ENCODE measurements at places on chromosomes 3 and 15. TPM values are rescaled to one million over a fixed set of nuclear protein-coding genes. Genes with fewer than 3 reads are reported as not detected.

CFAP91 gene
- 0.10 TPM for total RNA-seq

SI gene
- total RNA-seq: not detected

DNA sequence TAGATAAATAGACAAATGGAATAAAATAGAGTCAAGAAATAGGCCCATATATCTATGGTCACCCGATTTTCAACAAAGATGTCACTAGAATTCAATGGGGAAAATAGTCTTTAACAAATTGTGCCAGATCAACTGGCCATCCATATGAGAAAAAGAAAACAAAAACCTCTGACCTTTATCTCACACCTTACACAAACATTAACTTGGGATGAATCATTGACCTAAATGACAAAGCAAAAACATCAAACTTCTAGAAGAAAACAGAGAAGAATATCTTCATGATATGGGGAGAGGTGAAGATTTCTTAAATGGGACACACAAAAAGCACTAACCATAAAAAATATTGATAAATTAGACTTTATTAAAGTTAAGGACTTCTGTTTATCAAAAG is 31.9 kb downstream of the ITGA11 start:
- H3K4me1 ChIP-seq: no peaks in the 10 kb centered on the region
- DNase-seq: no peak
- H3K27me3 ChIP-seq: no peaks in the 10 kb centered on the region
- 0 out of 2 replicates have a peak, but pooled peaks cover 3% of the 10 kb centered on the region for H3K36me3 ChIP-seq

- H3K4me3 ChIP-seq: no peak overlapping the region
- H3K27me3 ChIP-seq: no peaks in the 10 kb centered on the region
- no peak for DNase-seq
- H3K27ac ChIP-seq: no peak overlapping the region
Observed at GRCh38 chr15:92095693-92096092, 242.2 kb downstream of the SLCO3A1 start.

- no peaks in the 10 kb centered on the region for H3K36me3 ChIP-seq
- no peaks in the 10 kb centered on the region for H3K4me1 ChIP-seq
- DNase-seq: no peak
- H3K27ac ChIP-seq: no peak overlapping the region
- no peak overlapping the region for H3K4me3 ChIP-seq
- H3K27me3 ChIP-seq: no peaks in the 10 kb centered on the region
Observed at GRCh38 chr3:106534206-106534605, 665.4 kb upstream of the CBLB start.

GP9 gene
- total RNA-seq: not detected

DNA sequence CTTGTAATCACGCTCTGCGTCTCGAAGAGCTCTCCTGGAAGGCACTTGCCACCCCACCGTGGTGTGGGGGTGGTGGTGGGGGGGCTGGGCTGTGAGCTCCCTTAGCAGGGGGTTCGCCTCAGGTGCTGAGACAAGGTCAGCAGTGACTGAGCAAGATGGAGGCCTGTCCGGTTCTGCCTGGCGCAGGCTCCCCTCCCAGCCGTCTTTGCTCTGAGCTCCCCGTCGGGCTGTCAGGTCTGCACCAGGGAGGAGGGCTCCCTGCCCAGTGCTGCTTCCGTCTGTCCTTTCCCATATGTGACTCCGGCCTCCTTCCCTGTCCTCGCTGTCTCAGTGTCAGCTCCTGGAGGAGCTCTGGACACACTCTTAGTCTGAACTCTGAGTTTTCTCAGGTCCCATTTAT is 80.0 kb downstream of the PLXNA1 start:
- H3K27me3 ChIP-seq: no peaks in the 10 kb centered on the region
- DNase-seq: no peak
- H3K36me3 ChIP-seq: no peaks in the 10 kb centered on the region

DNA sequence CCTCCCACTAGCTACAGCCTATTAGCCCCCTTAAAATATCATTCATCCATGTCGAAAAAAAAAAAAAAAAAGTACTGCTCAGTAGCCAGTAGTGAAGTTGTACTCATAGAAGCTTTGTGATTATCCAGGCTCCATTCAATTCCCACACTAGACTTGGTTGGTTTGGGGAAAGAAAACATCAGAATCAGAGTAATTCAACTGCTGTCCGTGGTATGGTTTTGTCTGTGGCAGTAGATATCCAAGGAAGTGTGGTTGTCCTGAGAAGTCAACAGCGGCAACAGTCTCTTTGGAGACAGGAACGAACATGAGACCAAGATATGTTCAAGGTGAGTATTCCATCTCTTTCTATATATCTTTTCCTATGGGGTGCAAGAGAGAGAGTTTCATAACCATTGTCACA is 99.2 kb downstream of the GOLIM4 start:
- no peak for DNase-seq
- no peaks in the 10 kb centered on the region for H3K4me1 ChIP-seq
- H3K4me3 ChIP-seq: no peak overlapping the region
- no peaks in the 10 kb centered on the region for H3K27me3 ChIP-seq

B4GALT4 gene
- total RNA-seq: 19.2 TPM

DNA sequence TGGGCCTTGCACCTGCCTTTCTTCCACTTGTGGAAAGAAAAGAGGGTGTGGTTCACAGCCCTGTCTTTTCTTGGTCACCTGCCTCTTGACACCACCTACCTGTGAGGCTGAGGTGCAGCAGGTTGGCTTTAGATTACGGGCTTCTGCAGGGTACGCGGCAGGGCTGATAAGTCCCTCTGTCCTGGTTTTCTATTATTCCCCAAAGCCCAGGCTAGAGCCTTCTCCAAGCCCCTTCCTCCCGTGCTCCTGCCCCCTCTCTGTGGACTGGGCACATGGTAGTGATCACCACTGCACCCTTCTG is 44.8 kb upstream of the HACD2 start:
- no peaks in the 10 kb centered on the region for H3K36me3 ChIP-seq
- DNase-seq: no peak
- H3K4me1 ChIP-seq: peaks cover 32% of the 10 kb centered on the region
- no peak overlapping the region for H3K27ac ChIP-seq
- no peak overlapping the region for H3K4me3 ChIP-seq

- no peak for DNase-seq
- peaks cover 10% of the 10 kb centered on the region for H3K4me1 ChIP-seq
- H3K4me3 ChIP-seq: no peak overlapping the region
- H3K27ac ChIP-seq: no peak overlapping the region
Observed at GRCh38 chr15:67054676-67055075, 10.7 kb upstream of the SMAD3 start.

THAP10 gene
- total RNA-seq: 5.5 TPM

- no peaks in the 10 kb centered on the region for H3K27me3 ChIP-seq
- peaks cover 7% of the 10 kb centered on the region for H3K4me1 ChIP-seq
- H3K27ac ChIP-seq: no peak overlapping the region
- no peak overlapping the region for H3K4me3 ChIP-seq
- no peak for DNase-seq
- no peaks in the 10 kb centered on the region for H3K36me3 ChIP-seq
Observed at GRCh38 chr3:27661797-27662196, 60.3 kb downstream of the EOMES start.

GRCh38 chr3:183587336-183587735 is 31.8 kb upstream of the KLHL6 start:
- H3K27me3 ChIP-seq: no peaks in the 10 kb centered on the region
- no peaks in the 10 kb centered on the region for H3K36me3 ChIP-seq
- H3K27ac ChIP-seq: no peak overlapping the region
- no peak for DNase-seq

CHRNA7 gene
- 8.9 TPM for total RNA-seq

GRCh38 chr3:46075816-46076215 is 48.5 kb upstream of the XCR1 start:
- DNase-seq: no peak
- no peaks in the 10 kb centered on the region for H3K36me3 ChIP-seq
- H3K4me3 ChIP-seq: no peak overlapping the region
- no peaks in the 10 kb centered on the region for H3K4me1 ChIP-seq
- no peak overlapping the region for H3K27ac ChIP-seq

- H3K27me3 ChIP-seq: no peaks in the 10 kb centered on the region
- H3K4me3 ChIP-seq: peak overlapping the region; percentile 62
- H3K27ac ChIP-seq: peak overlapping the region; percentile 59
- peak; percentile 96 for DNase-seq
- peaks cover 4% of the 10 kb centered on the region for H3K4me1 ChIP-seq
- H3K36me3 ChIP-seq: no peaks in the 10 kb centered on the region
Observed at GRCh38 chr15:66700802-66701421, 1.1 kb upstream of the SMAD6 start.

KATNBL1 gene
- 35.5 TPM for total RNA-seq

GRCh38 chr3:95813244-95813643 is 1001.1 kb upstream of the EPHA6 start:
- H3K4me3 ChIP-seq: no peak overlapping the region
- DNase-seq: no peak
- H3K27me3 ChIP-seq: no peaks in the 10 kb centered on the region
- H3K27ac ChIP-seq: no peak overlapping the region

GOLGA8S gene
- total RNA-seq: not detected
